Cortex of kidney (tissue), 1 donor: ENCODE measurements at places on chromosomes 7 and 10.

DNA sequence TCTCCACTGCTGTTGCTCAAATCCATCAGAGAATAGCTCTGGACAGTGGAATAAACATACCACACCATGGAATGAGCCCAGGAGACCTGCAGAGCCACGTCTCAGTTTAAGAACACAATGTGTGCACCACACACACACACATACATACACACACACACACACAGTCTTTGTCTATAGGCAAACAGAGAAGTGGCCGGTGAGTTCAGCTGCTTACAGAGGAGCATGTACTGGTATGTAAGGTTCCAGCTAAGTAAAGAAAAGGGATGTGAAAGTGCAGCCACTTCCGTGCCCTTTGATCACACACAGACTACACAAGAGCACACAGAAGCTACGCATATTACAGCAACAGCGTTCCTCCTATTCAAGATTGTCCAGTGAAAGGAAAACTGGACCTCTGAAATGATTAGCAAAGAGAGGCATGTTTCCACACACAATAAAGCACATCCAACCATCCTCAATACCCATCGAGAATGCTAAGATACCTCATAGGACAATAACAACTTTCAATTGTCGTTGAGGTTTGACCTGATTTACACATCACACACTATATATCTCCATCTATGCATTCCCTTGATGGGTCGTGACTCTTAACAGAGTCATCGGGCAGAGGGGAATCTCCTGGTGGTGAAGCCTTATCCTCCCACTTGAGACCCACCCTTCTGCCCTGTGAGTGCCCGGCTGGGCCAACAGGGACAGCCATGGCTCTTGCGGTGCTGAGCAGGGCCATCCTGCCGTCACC lies 23.6 kb downstream of the SLC35B4 start:
- DNase-seq: no peak

GRCh38 chr7:103240806-103241205 lies 56.4 kb upstream of the PMPCB start:
- DNase-seq: no peak

DNA sequence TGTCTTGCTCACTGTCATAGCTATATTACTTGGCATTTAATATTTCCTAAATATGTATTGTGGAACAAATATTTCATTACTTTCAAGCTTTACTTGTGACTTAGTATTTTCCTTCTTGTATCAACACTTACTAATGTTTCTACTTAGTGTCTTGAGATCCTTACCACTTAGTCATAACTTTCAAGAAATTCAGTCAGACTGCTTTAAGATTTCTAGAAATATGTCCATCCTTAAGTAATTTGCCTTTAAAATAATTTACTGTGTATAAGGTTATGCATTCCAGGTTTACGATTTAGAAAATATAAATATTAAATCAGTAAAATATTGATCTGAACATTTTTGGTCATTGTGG lies 87.3 kb upstream of the CSTF2T start:
- DNase-seq: no peak

- no peak for DNase-seq
Observed at GRCh38 chr7:36884910-36885309, 160.6 kb upstream of the AOAH start.

GRCh38 chr10:93110472-93111146 lies 36.9 kb downstream of the CYP26A1 start:
- DNase-seq: no peak

DNA sequence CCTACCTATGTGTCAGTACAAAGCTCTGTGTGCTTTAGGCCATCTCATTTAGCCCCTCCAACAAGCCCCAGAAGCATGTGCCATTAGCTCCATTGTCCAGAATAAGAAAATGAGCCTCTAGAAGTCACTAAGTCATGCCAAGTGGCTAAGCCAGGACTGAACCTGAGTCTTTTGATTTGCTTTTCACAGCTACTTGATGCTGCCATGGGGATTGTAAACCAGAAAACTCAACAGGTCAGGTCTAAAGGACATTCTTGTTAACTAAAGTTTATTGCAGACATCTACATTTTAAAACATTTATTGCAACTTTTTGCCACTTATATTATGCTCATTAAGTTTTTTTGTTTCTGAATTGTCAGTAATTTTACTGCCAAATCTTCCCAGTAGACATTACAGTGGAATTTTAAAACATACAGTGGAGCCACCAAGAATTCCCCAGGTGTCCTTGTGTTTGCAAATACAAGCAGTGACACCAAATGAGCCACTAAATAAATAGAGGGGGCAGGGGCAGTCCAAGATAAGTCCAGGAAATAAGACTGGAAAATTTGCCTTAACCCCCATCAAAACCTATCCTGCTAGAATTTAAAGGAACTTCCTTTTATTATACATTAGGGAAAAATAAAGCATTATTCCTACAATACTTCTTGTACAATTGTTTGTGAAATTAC lies 115.9 kb downstream of the RAPGEF5 start:
- no peak for DNase-seq

DNA sequence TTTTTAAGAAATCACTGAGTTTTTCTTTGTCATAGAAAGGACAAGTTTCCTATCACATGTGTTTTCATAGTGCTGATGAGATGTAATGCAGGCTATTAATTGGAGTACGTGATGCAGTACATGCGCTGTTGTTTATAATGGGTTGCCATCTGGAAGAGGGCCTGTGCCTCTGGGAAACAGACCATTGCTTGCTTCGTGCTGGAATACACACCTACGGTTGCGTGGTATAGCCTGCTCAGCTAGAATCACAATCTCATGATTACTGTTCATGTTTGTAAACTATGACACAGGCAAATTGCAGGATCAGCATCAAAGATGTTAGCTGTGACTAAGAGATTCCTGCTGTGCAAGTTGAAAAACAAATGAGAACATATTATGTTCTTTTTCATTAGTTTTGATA lies 107.2 kb upstream of the STEAP1B start:
- no peak for DNase-seq

DNA sequence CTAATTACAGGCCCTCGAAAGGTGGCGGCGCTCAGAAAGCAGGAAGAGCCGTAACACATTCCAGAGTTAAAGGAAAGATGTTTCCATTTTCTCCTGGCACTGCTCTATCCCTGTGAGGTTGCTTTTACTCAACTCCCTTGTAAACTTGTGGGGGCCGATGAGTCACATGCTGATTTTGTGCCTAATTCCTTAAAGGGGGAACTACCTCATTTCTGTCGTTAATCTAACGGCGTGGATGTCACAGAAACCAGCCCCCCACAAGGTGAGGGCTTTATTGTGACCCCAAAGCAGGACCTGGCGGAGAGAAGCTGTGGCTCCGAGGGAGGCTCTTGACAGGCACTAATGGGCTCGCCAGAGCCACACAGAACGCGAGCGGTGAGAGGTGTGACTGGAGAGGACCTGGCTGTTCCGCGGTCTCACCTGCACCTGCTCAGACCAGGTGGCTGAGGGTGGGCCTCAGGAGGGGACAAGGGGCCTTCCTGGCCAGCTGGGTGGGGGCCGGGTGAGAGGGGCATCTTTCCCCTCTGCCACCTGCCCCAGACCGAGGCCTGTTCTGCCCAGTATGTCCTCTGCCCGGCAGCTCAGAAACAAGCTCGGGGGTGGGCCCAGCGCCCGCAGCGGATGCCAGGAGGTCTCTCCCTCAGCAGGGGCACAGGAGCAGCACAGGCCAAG lies 50.9 kb downstream of the CALML3 start:
- no peak for DNase-seq

DNA sequence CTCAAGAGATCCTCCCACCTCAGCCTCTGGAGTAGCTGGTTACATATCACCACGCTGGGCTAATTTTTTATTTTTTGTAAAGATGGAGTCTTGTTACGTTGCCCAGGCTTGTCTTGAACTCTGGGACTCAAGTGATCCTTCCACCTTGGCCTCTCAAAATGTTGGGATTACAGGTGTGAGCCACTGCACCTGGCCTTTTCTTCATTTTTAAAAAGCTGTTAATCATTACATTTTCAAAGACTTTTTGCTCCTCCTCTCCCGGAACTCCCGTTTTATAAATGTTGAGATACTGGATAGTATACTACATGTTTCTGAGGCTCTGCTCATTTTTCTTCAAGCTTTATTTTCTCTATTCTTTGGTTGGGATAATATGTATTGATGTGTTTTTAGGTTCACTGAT lies 16.4 kb downstream of the AOAH start:
- no peak for DNase-seq

DNA sequence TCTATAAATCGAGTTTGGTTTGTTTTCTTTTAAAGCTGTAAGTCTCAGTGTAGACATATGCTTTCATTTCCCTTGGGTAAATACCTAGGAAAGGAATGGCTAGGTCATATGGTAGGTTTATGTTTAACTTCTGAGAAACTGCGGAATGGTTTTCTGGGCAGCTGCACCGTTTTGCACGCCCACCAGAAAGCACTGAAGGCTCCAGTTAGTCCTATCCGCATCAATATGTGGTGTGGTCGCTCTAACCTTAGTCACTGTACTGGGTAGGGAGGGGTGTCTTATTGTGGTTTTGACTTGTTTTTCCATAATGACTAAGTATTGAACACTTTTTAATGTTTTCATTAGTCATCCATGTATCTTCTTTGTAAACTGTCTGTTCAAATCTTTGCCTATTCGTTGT lies 279.5 kb upstream of the AKR1E2 start:
- no peak for DNase-seq

DNA sequence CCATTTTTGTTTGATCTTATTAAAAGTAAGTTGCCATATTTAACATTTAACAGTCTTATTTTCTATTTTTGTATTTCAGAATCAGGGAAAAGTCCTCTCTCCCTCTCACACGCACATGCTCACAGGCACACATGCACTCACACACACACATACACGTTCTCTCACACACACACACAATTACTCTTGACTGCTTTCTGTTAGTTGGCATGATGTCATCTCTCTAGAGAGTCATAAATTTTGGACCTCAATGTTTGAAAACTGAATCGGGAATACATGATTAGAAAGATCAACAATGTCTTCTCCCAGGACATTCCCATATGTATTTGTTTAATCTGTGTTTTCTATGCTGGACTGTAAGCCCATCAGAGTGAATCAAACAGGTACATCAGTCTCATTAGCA lies 165.7 kb upstream of the AHR start:
- DNase-seq: no peak

DNA sequence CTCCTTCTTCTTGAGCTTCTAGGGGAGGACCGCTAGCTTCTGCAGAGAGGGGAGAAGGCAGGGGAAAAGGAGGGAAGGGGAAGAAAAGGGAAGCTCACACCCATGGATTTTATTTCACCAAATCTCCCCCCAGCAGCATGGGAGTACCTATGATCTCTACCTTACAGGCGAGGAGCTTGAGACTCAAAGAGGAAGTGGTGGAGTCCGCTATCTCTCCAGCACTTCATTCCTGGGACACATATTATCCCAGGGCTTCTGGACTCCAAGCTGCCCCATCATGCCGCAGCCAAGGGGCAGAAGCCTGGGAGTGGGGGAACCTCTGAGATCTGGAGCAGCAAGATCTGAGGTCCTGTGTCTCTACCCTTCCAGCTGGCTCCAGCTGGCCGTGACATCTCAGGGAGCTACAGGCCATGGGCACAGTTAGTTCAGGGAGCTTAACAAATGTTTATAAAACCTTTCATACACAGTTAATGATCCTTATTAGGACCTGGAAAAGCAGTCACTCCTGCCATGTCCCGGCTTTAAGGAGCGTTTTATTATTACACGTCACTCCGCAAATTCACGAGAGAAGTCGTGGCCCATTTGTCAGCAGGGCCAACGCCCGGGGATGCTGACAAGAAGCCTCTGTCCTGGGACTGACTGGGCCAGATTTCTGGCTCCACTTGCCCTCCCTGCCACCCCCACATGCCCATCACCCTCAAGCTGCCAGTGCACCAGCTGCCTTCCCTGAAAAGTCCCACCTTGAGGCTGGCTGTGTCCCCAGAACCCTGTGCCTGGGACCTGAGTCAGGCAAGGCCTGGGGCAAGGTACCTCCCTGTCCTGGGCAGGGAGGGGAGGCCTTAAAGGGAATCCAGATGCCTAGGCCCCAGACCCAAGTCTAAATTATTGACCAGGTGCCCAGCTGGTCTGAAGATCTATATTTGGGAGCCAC lies 132.1 kb upstream of the ZMIZ1 start:
- no peak for DNase-seq

GRCh38 chr10:74207691-74208480 lies 56.9 kb downstream of the ADK start:
- DNase-seq: no peak

DNA sequence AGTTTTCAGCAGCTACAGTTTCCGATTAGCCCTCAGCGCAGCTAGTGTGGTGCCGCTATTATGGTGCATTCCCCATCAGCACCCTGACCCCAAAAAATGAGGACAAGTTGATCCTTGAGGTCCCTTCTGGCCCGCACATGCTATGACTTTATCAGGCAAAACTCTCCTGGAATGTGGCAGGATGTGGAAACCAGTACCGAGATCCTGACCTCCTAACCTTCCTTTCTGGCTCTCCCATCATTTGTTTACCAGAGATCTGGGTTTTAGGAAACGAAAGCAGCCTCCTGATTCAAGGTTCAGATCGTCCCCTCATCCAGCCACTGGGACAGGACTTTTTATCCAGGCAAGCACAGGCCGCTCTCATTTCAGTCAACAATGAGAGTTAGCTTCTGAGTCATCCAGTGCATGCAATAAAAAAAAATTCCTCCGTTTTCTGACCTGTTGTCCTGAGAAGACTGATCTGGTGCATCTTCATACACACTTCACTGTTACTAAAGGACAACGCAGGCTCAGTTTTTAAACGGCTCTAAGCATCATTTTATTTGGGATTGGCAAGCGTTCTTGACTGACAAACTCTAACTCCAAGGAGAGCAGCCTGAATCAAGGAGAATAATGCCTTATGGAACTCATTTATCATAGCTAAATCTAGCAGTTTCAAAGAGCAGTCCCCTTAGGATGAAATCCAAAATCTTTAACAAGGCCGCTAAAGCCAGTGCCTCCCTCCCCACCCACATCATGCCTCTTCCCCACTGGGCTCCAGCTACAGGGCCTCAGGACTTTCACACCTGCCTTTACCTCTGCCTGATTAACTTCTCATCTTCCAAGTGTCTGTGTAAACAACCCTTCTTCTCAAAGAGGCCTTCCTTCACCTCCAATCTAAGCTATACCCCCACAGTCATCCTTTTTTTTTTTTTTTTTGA lies 17.1 kb downstream of the PDLIM1 start:
- DNase-seq: no peak

- no peak for DNase-seq
Observed at GRCh38 chr10:99659868-99660366, 608 bp downstream of the ENTPD7 start.

DNA sequence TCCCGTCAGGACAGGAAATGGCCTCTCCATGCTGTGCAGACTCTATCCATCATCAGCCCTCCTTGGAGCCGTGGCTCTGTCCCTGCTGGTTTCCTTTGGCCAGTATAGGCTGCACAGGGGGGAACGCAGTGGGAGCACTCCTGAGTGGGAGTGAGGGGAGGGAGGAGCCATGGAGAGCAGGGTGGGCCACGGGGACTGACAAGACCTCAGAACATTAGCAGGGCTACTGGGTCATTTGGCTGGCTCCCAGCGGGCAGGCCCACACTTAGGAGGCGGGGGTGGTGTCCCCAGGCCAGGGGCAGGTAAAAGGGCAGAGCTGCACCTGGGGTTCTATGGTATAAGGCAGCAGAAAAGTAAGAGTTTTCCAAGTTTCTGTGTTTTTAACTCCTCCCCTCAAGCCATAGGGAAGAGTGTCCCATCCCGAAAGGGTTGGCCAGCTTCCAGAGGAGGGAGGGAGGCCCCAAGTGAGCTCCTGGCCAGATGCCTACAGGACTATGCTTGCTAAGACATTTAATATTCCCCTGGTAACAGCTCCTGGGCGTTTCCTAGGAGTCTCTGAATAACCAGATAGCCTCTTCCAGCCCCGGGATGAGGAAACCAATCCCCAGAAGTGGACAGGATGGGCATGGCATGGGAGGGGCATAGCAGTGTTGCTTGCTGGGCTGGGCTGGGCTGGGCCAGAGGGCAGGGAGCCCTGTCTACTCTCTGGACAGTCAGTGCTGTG lies 5.5 kb upstream of the OPN4 start:
- DNase-seq: no peak

GRCh38 chr7:104779888-104780287 lies 234.1 kb upstream of the KMT2E start:
- DNase-seq: no peak
